ENCODE measurements at places on chromosomes 2 and 18.

- DNase-seq = no peak
Observed at GRCh38 chr18:21134895-21135294, 23.3 kb upstream of the ROCK1 start.

- no peak for DNase-seq
Observed at GRCh38 chr2:236352761-236353593, 88.8 kb upstream of the ASB18 start.

- no peak for DNase-seq
Observed at GRCh38 chr18:68778280-68778886, 19.5 kb upstream of the CCDC102B start.

- DNase-seq = no peak
Observed at GRCh38 chr2:27356056-27356381, 545 bp downstream of the GTF3C2 start.

DNA sequence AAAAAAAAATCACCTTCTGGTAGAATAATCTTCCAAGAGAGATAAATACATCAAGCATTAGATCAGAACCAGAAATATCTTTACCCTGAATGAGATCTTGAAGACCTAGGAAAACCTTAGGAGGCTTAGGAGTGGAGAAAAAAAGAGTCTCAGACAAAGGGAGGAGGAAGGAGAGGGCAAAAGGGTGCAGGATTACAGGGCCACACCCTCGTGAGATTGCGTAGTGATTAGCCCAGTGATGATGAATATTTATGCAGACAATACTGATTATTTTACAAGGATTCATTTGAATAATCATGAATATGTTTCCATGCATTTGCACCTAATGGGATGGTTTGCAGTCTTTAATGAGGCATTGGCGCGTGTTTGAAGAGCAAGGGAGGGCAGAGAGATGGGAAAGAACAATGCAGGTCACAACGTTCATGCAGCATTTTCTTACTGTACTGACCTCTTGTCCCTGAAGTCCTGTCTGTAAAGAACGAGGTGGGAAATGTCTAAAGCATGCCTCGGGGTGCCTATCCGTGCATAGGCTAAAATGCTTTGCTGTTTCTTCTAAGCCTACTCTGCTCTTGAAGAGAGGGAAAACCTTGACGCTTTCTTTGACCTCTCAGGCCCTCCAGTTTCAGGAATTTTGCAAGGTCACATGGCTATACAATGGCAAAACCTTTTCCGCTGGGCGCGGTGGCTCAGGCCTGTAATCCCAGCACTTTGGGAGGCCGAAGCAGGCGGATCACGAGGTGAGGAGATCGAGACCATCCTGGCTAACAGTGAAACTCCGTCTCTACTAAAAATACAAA lies 18.6 kb upstream of the ZNF532 start:
- DNase-seq = no peak

- DNase-seq = no peak
Observed at GRCh38 chr2:100606726-100607343, 44.0 kb downstream of the PDCL3 start.

Data from activated T-helper 1 cell treated with anti-CD3 and anti-CD28 coated beads, Interleukin-2, amount 50 U/mL, for 16 hours (primary cell).